ENCODE measurements at places on chromosomes 1 and 21.

- no peak for DNase-seq
These were observed 180.9 kb downstream of the PCP4 start for GRCh38 chr21:40047993-40048730.

DNA sequence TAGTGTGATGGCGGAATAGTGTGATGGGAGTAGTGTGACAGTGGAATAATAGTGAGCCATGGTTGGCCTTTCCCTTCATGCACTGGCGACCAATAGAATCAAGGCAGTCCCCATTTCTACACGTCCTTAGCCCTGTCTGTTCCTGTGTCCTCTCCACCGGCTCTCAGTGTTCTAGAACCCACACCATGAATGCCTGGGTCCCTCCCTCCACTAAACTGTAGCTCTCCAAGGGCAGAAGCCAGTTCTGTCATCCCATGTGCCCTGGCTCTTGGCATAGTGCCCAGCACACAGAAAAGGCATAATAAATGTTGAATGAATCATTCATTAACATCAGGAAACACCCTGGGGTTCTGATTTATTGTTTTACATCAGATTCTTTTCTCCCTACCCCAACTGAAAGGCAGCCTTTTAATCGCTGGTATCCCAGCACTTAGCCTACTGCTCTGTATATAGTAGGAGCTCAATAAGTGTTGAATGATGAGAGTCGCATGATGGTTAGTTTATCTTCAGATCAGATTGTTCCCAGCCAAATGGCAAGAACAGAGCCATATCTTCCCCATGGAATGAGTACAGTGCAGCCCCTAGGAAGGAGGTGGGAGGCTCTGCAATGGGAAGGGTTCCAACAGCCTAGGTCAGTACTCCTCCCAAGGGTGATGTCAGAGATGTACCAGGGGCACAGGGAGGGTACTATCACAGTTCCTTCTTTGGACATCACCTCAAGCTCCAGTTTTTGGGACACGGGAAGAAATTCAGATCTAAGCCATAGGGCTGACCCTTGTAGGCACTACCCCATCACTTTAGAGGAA lies 325.7 kb downstream of the HHAT start:
- DNase-seq = no peak

GRCh38 chr1:86993269-86993985 lies 79.0 kb downstream of the HS2ST1 start:
- no peak for DNase-seq

GRCh38 chr1:156162430-156163037 lies 9.1 kb downstream of the SEMA4A start:
- no peak for DNase-seq

DNA sequence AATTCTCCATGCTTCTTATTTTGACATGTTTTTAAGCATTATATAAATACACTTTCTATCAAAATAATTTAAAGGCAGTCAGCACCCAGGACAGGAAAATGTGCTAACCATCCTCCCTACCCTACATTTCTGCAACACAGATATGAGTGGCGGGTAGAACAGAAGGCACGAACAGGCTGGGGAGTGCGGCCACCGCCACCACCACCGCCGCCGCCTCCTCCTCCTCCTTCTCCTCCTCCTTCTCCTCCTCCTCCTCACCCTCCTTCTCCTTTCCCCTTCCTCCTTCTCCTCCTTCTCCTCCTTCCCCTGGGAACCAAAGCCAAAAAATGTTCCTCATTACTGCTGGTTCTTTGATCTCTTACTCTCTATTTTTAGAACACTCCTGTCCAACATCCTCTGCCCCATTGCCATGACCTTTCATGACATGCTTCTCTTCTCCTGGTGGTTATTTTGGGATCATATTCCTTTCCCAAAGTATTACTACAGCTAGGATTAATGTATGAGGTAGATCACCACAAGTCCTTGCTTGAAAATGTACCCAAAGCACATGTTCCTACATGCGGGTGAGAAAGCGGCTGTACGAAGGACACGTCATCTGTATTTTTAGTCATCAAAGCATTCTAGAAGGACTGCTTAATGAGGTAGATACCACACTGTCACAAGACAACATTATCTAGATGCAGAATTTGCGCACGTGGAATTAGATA lies 24.5 kb upstream of the CCN1 start:
- DNase-seq = no peak

DNA sequence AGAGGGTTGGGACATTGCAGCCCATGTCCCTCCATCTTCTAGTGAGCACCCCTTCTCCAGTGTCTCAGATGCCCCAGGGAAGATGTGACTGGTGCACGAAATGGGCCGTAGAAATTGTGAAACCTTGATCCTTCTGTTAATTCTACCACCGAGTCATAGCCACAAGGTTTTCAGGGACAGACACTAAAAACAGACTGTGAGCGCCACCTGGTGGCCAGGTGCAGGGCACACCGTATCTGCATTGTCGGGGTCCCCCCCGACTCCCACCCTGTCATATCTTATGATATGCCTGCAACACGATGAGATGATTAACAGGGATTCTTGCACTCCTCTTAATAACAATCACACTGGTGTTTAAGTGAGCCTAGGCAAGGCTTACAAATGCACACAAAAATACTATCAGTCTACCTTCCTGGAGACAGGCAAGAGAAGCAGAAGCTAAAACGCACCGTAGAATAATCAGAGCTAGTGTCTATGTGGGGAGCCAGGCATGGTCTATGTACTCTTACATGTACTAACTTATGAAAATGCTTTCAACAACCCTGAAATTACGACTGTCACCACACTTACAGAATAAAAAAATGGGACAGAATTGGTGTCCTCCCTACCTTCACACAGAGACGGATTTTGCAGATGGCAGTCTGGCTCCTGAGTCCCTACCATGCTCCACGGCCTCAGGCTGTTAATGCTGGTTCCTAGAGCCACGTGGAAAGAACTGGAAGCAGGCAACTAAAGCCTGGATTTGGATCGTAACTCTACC lies 57.9 kb downstream of the FHAD1 start:
- DNase-seq = peak; percentile 54

DNA sequence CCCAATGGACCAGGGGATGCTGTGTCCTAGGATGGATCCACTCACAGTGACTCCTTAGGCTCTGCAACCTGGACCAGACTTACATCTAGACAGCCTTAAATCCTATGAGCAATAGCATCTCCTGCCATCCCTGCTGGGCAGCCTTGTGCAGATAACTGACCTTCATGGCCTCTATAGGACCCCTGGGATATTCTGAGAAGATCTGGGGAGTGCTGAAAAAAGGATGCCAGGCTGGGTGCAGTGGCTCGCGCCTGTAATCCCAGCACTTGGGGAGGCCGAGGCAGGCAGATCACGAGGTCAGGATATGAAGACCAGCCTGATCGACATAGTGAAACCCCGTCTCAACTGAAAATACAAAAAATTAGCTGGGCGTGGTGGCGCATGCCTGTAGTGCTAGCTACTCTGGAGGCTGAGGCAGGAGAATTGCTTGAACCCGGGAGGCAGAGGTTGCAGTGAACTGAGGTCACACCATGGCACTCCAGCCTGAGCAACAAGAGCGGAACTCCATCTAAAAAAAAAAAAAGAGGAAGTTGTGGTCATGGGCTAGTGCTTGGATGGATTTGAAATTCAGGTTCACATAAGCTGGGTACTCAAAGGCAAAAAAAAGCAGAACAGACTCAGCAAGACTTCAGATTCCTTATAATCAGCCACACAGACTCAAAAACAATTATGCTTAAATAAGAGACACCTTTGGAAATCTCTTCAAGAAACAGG lies 10.9 kb upstream of the SH2D1B start:
- no peak for DNase-seq

DNA sequence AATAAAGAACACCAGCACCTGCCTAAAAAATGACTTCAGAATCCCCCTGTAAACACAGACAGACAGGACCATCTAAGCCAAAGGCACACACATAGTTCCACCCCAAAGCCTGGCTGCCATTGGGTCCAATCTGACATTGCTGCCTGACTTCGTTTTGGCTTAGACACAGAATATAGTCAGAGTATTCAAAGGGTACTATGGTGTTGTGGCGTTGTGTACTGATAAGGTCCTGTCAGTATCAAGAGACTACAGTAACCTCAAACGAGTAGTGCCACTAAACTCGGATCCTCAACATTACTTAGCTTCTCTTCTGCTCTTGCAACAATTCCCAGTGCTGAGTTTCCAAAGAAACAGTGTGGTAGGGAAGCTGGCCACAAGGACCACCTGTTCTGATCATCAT lies 169.3 kb upstream of the NR5A2 start:
- DNase-seq = no peak

DNA sequence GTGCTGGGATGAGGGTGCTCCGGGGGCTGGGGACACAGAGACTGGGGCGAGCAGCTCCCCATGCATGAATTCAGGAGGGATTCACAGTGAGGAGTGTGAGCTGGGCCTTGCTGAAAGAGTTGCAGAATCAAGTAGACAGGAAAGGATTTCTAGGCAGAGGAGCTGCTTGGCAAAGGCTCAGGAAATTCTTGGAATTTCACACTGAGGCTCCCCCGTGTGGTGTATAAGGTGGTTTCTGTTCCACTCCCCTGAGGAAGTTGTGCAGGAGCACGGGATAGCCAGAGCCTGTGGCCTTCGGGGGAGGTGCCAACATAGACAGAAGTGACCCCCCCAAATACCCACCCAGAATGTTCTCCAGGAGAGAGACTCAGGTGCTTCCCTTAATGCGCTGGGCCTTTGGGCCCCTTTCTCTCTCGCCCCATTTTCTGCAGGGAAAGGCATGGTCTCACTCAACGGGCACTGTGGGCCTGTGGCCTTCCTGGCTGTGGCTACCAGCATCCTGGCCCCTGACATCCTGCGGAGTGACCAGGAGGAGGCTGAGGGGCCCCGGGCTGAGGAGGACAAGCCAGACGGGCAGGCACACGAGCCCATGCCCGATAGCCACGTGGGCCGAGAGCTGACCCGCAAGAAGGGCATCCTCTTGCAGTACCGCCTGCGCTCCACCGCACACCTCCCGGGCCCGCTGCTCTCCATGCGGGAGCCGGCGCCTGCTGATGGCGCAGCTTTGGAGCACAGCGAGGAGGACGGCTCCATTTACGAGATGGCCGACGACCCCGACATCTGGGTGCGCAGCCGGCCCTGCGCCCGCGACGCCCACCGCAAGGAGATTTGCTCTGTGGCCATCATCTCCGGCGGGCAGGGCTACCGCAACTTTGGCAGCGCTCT lies 58.5 kb upstream of the ACTL8 start:
- DNase-seq = no peak

GRCh38 chr1:27548858-27549719 lies 54.9 kb downstream of the AHDC1 start:
- DNase-seq = no peak

- no peak for DNase-seq
These were observed 246.7 kb downstream of the PTPRU start for GRCh38 chr1:29482991-29483390.

GRCh38 chr1:213697192-213697802 lies 290.5 kb upstream of the PROX1 start:
- DNase-seq = no peak

DNA sequence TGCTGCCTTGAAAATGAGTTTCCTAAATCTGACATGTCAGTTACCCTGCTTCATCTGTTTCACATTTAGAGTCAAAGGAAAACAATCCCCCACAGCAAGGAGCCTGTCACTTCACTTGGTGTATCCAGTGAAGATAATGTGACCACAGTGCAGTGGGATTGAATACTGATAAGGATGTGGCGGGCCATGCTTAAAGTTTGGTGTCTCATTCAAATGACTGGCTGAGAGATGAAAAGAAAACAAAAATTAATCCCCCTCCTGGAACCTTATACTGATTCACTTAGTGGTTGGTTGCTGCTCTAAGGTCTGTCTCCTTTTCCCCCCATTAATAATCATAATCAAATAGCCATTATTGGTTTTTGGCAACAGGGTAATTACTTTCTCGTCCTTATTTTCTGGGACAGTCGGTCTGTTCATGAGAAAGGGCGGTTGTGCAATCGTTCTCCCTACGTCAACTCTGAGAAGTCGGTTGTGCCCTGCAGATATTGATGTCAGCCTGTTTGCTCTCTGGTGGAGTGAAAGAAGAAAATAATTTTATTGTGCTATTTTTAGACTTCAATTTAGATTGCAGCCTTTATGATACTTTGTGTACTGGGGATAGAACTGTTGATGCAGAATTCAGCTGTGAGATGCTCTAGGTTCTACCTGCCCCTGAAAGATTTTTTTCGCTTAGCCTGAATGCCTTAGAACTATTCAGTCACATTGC lies 360.2 kb downstream of the DISC1 start:
- no peak for DNase-seq

DNA sequence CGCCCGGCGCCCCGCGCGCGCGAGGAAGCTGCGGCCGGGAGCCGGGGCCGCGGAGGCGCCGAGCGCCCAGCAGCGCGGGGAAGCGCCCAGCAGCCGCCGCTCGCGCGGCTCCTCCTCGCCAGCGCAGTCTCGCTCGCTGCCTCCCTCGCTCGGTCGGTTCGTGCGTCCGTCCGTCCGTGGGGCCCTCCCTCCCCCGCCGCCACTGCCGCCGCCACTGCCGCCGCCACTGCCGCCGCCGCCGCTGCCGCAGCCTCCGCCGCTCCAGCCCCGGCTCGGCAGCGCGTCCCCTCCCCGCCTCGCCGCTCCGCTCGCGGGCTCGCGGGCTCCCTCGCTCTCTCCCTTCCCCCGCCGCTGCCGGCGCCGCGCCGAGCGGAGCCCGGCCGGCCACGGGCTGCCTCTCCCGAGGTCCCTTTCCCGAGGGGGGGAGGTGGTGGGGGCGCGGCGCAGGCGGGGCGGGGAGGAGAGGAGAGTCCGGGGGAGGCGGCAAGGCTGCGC lies at the start of gene KCND3:
Gene KCND3, minus strand, starts transcription at position 138 of the 495 bp plus-strand sequence.
- no peak for DNase-seq

GRCh38 chr1:5432436-5432835 lies 559.8 kb downstream of the NPHP4 start:
- DNase-seq = no peak

GRCh38 chr1:166918956-166919316 lies 42.9 kb upstream of the TADA1 start:
- no peak for DNase-seq

DNA sequence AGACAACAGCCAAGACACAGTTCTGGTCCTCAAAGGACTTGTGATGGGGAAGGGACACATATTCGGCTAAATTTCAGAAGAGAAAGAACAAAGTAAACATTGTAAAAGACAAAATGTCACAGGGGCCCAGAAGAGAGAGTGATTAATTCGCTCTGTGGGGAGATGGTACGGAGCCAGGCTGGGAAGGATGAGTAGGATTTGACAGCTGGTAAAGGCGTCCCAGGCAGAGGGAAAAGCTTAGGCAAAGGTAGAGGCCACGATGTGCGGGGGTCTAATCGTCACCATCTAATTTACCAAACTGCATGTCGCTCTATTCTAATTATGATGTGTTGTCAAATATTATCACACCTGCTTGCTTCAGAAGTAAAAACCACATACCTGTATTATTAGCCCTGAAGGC lies 17.3 kb upstream of the EFNA1 start:
- DNase-seq = no peak

Measured in stimulated activated CD8-positive, alpha-beta memory T cell treated with anti-CD3 and anti-CD28 coated beads, Interleukin-7, amount 100 ng/mL, for 1 hour (primary cell).